NCI-H2081 treated with DMSO at 0.1 percent for 48 hours (cell line): ENCODE measurements at places on chromosomes 2 and 18.

- no peak for DNase-seq
These were observed 29.5 kb downstream of the PKDCC start for GRCh38 chr2:42077343-42077742.

- no peak for DNase-seq
These were observed 42.1 kb upstream of the GPR39 start for GRCh38 chr2:132374551-132374950.

- no peak for DNase-seq
These were observed 96.2 kb downstream of the PDE1A start for GRCh38 chr2:182330451-182331305.

GRCh38 chr2:238308177-238308576 lies 12.1 kb upstream of the TRAF3IP1 start:
- no peak for DNase-seq

DNA sequence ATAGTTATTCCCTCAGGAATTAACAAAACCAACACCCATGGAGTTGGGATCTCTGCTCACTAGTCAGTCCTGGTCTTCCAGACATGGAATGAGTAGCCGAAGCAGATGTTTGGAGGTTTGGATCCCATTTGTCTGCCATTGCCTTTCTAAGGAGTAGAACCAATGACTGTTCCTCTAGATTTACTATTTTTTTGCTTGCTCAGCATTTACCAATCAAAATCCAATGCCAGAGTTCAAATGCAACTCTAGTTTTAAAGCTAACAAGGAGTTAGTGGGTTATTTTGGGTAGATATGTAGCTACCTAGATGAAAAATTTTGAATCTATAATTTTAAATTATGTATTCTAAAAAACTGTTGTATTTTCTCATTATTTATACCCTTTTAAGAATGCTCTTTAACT lies 62.6 kb downstream of the MALT1 start:
- no peak for DNase-seq
